ENCODE measurements at places on chromosomes 7 and 10. TPM values are rescaled to one million over a fixed set of nuclear protein-coding genes. Genes with fewer than 3 reads are reported as not detected.
A peak's percentile ranks its signal among the peaks of the same experiment; 100 is the strongest.

Gene OR2A1
- total RNA-seq: not detected

Gene FZD8
- 0.10 TPM for total RNA-seq

Gene PVRIG
- total RNA-seq: 34.5 TPM

Gene TRAPPC14
- 20.0 TPM for total RNA-seq

Gene RBM20
- total RNA-seq: 0.45 TPM

Gene HABP2
- total RNA-seq: not detected

Gene STAG3
- 21.1 TPM for total RNA-seq

Gene SGPL1
- total RNA-seq: 19.5 TPM

Gene ZFYVE27
- total RNA-seq: 22.8 TPM

Gene CAV1
- 1.5 TPM for total RNA-seq

Gene SCART1
- 0.45 TPM for total RNA-seq

Gene ELN
- total RNA-seq: not detected

Gene OR2A42
- total RNA-seq: not detected

Gene OR2F1
- not detected for total RNA-seq

Gene TDRD1
- total RNA-seq: 0.21 TPM

Gene CPA2
- total RNA-seq: 0.16 TPM

GRCh38 chr10:28343987-28344895 lies 41.4 kb upstream of the MPP7 start:
- DNase-seq: no peak

DNA sequence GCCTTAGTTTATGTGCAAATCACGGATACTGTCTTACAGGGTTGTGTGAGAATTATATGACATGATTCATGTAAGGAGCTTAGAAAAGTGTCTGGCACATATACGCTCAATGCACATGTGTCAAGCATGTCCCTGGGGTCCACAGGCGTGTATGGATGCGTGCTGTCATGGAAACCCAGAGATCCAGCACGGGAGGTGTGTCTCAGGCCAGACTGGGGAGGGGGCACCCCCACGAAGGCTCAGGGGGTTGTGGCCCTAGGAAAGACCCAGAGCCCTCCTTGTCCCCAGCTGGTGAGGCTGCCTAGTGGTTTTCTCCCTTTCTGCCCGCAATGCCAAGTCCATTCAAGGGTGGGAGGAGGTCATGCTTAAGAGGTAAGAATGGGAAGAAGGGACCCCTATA lies 9.1 kb downstream of the BTBD16 start:
- no peak for DNase-seq

GRCh38 chr7:42935861-42936260 lies 3.7 kb downstream of the MRPL32 start:
- no peak for DNase-seq

GRCh38 chr7:154541606-154542005 lies 461.3 kb downstream of the PAXIP1 start:
- no peak for DNase-seq

GRCh38 chr10:108249940-108250339 lies 1085.4 kb upstream of the SORCS1 start:
- no peak for DNase-seq

- DNase-seq: peak; percentile 66
Measured at GRCh38 chr10:133324198-133324792, 12.4 kb downstream of the CALY start.

- no peak for DNase-seq
Measured at GRCh38 chr7:73737491-73738219, 947 bp downstream of the ABHD11 start.

DNA sequence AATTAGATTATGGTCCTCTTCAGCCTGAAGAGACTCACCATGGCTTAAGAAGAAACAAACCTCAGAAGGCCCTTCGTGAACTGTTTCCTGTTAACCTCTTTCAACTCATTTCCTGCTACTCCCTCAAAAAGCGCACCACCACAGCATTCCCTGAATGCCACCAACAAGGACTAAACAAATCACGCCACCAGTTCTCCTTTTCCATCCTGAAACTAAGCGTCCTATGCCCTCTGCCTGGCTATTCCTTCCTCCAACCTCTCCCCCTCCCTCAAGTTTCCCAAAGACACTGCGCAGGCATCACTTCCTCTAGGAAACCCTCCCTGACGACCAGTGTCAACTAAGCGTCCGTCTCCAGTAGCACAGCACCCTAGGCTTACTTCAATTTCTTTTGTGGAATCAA lies 12.0 kb downstream of the YWHAG start:
- DNase-seq: no peak

DNA sequence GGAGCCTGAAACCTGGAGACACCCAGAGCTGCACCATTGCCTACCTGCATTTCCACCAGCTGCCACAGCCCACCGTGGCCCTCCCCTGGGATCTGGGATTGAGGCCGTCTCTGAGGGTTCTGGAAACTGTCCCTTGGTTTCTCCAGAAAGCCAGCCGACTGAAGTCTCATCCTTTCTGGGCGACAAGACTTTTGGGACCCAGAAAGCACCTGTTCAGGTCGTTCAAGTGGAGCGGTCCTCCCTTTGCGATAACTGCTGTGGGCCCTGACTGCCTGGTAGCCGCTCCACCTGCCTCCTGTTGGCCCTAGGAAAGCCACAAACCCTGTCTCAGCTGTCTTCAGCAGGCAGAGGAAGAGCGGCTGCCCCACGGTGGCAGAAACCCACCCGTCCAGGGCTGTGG lies 346.0 kb upstream of the MKI67 start:
- no peak for DNase-seq

- no peak for DNase-seq
Measured at GRCh38 chr10:69965919-69966662, 86.6 kb upstream of the MACROH2A2 start.

- DNase-seq: no peak
Measured at GRCh38 chr10:2992401-2993198, 74.7 kb upstream of the PFKP start.

- no peak for DNase-seq
Measured at GRCh38 chr7:44057849-44058758, 7.3 kb downstream of the PGAM2 start.

DNA sequence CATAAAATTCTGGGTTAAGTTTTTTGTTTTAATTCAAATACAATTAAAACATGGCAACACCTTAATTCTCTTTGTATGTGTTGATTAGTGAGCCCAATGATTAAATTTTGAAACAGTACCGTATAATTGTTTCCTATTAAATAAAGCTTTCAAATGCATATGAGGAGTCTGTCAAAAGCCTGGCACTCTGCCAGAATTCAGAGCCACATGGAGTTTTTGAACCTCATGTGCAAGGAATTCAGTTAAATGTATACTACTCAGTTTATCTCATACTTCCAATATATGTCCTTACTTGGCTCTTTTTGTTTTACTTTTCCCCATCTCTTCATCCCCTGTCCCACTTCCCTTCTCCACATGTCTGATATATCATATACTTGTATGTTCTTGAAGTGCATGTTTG lies 165.6 kb upstream of the FAM3C start:
- no peak for DNase-seq

GRCh38 chr7:157299613-157300368 lies 37.0 kb upstream of the DNAJB6 start:
- no peak for DNase-seq

DNA sequence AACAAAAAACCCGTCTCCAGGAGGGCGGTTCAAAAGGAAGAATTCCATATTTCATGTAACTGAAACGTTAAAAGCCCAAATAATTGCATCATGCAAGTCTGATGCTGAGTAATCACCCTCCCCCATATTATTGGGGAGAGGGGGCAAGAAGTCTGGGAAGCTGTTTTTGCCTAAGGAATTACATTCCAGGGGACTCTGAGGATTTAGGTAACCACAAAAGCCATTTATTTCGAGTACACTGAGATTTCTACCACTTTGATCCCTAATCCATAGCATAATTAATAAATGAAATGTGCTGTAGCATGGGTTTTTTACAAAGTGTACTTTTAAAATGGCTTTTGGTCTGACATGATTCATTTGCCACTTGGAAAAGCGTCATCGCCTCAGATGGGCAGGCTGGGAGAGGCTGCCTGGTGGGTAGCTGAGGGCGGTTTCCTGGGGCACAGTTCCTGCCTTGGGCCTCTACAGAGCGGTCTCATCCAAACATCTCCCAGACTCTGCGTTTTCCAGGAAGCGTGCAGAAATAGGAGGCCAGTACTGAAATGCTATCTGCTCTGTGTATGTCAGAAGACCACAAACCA lies 106.5 kb downstream of the TCF7L2 start:
- DNase-seq: no peak

DNA sequence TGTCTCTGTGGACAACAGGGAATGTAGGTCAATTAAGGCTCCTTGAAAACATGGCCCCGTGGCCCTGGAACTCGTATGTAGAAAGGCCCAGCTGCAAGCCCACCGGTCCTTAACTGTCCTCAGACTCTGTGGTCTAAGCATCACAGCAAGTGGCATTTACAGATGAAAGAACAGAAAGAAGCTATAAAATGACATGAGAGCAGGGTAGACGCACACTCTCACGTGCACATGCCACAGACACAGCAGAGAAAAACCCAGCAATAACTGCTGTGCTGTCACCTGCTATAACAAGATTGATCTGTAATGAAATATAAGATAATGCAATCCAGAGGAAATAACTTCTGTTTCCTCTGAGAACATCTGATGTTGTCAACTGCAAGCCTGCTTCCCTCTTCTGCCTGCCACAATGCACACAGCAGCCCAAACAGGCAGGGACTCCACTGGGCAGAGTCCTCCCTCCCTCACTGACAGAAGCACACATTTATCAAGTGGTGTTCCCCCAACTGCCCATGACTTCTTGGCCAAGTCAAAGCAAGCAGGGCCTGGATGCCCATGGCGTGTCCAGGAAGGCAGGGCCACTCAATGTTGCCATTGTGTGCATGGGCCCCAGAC lies 63.9 kb downstream of the GFRA1 start:
- no peak for DNase-seq

GRCh38 chr7:121372376-121373010 lies 23.6 kb downstream of the FAM3C start:
- no peak for DNase-seq

- no peak for DNase-seq
Measured at GRCh38 chr10:113426181-113426877, 126.5 kb upstream of the HABP2 start.

All from activated naive CD8-positive, alpha-beta T cell treated with anti-CD3 and anti-CD28 coated beads for 36 hours (primary cell).